ENCODE measurements at places on chromosomes 3 and 15.

DNA sequence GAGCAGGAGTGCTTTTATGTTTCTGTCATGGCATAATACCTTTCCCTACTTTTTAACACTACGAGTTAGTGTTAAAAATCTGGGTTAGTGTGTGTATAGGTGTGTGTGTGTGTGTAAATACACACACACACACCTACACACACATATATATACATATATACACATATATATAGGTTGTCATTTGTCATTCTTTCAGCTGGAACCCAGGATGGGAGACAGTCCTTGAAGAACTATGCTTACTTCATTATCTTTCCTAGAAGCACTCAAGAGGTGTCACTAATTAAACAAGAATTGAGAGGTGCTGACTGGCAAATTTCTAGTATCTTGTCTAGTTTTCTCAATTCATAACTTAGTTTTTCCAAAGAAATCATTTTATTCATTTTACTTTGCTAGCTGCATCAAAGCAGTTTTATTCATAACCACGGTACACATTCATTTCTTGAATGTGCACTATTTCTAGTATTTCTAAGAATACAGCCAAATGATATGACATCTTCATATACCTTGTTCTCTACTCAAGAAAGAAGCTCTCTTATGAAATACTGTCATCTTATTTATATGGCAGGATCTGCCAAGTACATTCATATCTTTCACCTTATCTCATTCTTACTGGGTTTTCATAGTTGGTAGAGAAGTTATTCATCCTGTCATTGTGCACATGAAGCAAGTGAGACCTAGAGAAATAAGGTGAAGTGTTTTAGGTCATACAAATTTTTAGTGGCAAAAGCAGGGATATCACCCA lies 46.6 kb downstream of the ISL2 start:
- DNase-seq: no peak

GRCh38 chr3:12148183-12148940 lies 10.3 kb downstream of the TIMP4 start:
- DNase-seq: no peak

DNA sequence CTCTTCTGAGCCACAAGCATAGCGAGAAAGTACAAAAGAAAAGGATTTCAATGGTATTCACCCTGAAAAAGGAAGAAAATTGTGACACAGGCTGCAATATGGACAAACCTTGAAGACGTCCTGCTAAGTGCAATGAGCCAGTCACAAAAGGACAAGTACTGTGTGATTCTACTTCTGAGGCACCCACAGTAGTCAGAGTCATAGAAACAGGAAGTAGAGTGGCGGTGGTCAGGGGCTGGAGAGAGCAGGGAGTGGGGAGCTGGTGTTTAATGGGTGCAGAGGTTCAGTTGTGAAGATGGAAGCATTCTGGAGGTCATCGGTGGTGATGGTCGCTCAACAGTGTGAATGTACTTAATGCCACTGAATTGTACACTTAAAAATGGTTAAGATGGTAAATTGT lies 180.5 kb downstream of the APBA2 start:
- no peak for DNase-seq

GRCh38 chr15:76368122-76368621 lies 31.6 kb downstream of the ISL2 start:
- no peak for DNase-seq

GRCh38 chr15:65837301-65838294 lies 31.7 kb upstream of the RAB11A start:
- no peak for DNase-seq

- DNase-seq: no peak
These were observed 119.3 kb downstream of the SERPINI1 start for GRCh38 chr3:167854846-167855245.

GRCh38 chr3:106130384-106131198 lies 261.8 kb upstream of the CBLB start:
- no peak for DNase-seq

GRCh38 chr3:42184651-42185443 lies 81.1 kb downstream of the CCK start:
- no peak for DNase-seq

- DNase-seq: no peak
These were observed 3.0 kb upstream of the MAP1A start for GRCh38 chr15:43514241-43515057.

DNA sequence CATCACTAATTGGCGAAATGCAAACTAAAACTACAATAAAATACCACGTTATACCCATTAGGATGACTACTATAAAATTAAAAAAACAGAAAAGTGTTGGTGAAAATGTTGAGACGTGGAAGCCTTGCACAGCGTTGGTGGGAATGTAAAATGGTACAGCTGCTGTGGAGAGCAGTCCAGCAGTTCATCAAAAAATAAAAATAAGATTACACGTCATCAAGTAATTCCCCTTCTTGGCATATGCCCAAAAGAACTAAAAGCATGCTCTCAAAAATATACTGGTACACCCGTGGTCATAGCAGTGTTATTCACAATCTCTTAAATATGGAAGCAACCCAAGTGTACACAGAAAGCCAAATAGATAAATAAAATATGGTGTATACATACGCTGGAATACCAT lies 71.8 kb upstream of the NDN start:
- DNase-seq: no peak

GRCh38 chr15:41832208-41832607 lies 4.3 kb downstream of the JMJD7 start:
- DNase-seq: no peak

GRCh38 chr3:99484871-99485270 lies 153.5 kb upstream of the COL8A1 start:
- no peak for DNase-seq

GRCh38 chr3:151402349-151402748 lies 17.8 kb upstream of the P2RY12 start:
- DNase-seq: no peak

DNA sequence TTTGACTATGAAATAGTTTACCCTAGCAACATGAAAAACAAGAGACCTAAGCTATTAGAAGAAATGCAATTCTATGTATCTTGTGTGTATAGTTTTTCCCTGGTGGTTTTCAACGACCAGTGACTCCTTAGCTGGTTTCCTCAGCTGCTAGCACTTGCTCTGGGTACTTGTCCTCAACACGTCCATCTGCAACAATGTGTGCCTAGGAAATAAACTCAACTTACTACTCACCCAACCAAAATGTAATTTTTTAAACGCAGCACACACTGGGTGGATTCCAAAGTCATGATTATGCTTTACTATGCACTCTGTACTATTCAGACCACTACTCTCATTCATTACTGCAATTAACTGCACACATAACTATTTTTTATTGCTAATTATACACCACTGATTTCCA lies 31.0 kb downstream of the CPA3 start:
- no peak for DNase-seq

DNA sequence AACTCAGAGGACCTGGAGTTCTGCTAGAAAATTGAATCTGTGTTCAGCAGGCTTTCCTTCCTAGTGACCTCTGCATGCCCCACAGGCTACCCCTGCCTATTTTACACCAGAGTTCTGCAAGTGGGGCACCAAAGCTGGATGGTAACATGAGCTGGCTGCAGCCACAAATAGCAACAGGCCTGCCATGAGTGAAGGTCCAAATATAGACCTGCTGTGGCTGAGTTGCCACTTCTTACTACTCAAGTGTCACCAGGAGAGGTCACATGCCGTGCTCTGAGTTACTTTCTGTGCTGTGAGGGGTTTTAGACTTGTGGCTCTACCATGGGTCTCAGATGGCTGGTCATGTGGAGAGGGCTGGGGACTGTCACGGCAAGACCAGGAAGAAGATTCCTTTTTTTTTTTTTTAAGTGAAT lies at the start of gene FSD2:
Gene FSD2, minus strand, starts transcription at position 76 of the 413 bp plus-strand sequence. CDS start 18,679 bp downstream, outside the sequence.
- DNase-seq: no peak

- DNase-seq: no peak
These were observed 422 bp downstream of the LSAMP start for GRCh38 chr3:116444819-116445310.

- no peak for DNase-seq
These were observed 163.7 kb downstream of the TCF12 start for GRCh38 chr15:57082054-57082728.

DNA sequence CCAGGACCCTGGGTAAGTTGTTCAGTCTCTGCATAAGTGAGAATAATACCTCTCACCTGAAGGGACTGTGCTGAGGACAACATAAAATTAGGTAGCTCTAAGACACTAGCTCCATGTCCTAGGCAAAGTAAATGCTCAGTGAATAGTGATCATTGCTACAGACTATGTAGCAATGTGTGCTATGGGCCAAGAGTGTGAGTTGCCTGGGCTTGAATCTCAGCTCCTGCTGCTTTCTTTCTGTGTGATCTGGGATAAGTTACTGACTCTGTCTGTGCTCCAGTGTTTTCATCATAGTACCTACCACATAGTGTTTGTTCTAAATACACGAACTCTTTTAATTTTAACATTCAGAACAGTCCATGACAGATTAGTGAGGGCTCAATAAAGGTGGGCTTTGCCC lies 81.1 kb upstream of the MFGE8 start:
- no peak for DNase-seq

DNA sequence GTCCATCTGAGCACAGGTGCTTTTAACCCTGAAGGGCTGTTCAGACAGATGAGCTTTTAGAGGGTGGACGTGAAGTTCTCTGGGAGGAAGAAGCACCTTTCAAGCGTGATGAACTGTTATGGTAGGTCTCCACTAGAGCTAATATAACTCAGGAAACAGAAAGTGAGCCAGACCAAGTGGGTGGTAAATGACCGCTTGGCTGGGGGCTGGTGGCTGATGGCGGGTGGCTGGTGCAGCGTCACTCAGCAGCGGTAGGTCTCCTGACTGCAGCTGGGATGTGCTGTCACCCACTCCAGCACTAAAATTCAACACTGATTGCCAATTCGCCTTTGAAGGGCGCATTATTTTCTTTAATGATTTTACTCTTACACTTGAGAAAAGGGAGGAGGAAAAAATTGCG lies 31.2 kb upstream of the LACTB start:
- DNase-seq: no peak

DNA sequence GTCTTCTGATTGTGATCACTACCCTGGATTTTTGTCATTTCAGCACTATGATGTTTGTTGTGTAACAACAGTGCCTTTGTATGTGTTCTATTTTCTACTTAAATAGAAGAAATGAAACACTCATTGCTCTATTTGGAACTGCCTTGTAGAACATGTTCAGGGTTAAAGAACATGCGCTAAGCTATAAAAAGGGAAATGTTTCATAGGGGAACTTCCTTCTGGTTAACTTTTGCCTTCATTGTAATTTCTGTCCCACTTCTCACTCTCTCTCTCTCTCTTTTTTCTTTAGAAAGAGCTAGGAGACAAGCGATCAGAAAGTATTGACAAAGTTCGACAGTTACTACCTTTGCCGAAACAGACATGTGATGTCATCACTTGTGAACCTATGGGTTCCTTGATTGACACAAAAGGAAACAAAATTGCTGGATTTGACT lies at the start of gene P2RY12:
Gene P2RY12, minus strand, starts transcription at position 13 of the 434 bp plus-strand sequence. CDS start 45,908 bp downstream, outside the sequence.
- DNase-seq: no peak

GRCh38 chr3:47398228-47398627 lies 17.4 kb downstream of the PTPN23 start:
- no peak for DNase-seq

All from stimulated activated CD8-positive, alpha-beta memory T cell treated with anti-CD3 and anti-CD28 coated beads, Interleukin-4, amount 100 ng/mL, for 24 hours (primary cell).